Suppressor macrophage treated with lipopolysaccharide for 1 hour (primary cell): ENCODE measurements at places on chromosomes 6 and 20.

- no peak for DNase-seq
Observed at GRCh38 chr6:36061236-36061635, 33.6 kb downstream of the MAPK14 start.

DNA sequence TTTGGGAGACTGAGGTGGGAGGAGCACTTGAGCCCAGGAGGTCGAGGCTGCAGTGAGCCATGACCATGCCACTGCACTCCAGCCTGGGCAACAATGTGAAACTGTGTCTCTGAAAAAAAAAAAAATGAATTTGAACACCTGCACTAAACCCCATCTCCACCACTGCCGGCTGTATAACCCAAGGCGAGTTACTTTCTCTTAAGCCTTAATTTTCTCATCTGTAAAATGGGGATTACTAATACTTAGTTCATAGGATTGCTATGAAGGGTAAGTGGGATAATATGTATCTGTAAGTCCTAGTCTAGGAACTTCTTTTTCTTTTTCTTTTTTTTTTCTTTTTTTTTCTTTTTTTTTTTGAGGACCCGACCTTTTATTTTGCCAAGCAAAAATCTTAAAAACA, 61.5 kb downstream of the SHLD1 start:
- no peak for DNase-seq

DNA sequence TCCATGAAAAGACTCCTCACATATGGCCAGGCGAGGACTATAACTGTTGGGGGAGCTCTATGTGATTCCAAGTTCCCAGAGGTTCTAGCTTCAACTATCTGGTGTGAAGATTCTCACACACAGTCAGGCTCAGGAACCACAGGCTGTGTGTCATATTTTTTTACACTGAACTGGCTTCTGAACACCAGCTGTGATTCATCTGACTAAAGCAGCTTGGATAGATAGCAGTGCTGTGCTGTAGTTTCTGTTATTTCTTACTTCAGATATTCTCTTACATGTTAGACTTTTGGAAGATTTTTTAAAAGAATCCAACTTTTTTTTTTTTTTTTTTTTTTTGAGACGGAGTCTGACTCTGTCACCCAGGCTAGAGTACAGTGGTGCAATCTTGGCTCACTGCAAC, 140.7 kb upstream of the MCHR2 start:
- no peak for DNase-seq

DNA sequence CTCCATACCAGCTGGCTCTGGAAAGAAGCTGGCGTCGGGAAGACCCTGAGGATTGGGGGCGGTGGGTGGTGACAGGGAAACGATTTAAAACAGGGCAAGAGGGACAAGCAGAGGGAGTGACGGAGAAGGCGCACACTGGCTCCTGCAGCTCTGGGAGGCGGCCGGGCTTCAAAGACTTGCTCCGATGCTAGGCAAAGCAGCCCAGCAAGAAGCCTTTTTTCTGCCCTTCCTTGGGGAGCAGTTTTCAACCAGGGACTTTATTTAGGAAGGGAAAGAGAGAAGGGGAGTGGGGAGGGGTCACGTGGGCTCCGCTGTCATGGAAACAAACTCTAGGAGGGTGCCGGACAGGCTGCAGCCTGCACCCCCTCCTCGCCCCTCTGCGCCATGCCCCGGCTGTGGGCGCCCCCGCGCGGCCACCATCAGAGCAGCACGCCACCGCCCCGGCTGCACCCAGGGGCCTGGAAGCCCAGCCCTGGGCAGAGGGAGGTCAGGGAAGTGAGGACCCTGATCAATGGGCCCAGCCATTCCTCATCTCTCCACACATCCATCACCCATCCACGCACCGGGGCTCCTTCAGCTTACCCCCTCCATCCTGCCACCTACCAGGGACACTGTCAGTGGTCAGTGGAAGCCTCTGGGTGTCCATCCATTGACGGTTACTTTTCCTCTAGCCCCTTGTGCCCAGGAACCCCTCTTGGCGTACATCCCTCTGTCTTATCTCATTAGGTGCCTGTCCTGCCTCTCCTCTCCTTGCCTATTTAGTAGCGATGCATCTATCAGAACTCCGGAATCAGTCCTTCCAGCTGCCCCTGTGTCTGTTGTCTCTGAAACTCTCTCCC, 66.6 kb upstream of the CCDC167 start:
- DNase-seq, result peak; percentile 74

DNA sequence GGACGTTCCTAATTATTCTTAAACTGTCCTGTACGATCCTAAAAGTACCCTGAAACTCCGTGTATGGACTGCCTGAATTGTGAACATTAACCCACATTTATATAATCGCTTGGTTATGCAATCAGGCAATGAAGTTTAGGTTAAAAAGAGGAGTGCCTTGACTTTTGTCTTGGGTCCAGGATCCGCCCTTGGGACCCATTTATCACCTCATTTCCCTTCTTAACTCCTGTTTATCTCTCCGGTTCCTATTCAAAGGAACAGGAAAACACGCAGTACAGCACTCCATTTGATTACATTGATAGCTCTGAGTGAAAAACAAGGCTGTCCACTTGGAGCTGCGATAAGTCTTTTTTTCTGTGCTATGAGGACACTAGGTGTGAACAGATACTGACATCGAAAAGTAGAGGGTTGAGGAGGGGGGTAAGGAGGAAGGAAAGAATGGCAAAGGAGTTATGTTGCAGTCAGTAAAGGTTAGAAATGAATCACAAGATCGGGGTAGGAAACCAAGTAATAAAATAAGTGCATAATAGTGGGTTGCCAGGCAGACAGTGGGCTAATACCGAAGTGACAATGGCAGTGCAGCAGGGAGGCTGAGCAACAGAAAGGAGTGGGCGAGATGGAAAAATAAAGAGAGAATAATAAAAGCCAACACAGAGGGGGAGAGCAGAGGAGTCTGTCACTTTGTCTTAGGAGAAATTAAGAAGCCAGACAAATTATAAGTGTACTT, 15.9 kb upstream of the PCK1 start:
- DNase-seq, result no peak

GRCh38 chr6:159193923-159194322, 24.7 kb downstream of the FNDC1 start:
- no peak for DNase-seq

- DNase-seq, result no peak
Observed at GRCh38 chr6:38722727-38723334, 7.7 kb downstream of the DNAH8 start.

DNA sequence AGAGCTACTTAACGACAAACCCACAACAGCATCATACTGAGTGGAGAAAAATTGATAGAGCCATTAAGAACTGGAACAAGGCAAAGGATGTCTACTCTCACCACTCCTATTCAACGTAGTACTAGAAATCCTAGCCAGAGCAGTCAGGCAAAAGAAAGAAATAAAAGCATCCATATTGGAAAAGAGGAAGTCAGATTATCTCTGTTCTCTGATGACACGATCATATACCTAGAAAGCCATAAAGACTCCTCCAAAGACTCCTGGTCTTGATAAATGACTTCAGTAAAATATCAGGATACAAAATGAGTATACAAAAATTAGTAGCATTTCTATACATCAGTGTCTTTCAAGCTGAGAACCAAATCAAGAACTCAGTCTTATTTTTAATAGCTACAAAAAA, 17.0 kb upstream of the FHL5 start:
- DNase-seq, result no peak

- DNase-seq, result no peak
Observed at GRCh38 chr6:40948570-40948969, 90.5 kb downstream of the UNC5CL start.

DNA sequence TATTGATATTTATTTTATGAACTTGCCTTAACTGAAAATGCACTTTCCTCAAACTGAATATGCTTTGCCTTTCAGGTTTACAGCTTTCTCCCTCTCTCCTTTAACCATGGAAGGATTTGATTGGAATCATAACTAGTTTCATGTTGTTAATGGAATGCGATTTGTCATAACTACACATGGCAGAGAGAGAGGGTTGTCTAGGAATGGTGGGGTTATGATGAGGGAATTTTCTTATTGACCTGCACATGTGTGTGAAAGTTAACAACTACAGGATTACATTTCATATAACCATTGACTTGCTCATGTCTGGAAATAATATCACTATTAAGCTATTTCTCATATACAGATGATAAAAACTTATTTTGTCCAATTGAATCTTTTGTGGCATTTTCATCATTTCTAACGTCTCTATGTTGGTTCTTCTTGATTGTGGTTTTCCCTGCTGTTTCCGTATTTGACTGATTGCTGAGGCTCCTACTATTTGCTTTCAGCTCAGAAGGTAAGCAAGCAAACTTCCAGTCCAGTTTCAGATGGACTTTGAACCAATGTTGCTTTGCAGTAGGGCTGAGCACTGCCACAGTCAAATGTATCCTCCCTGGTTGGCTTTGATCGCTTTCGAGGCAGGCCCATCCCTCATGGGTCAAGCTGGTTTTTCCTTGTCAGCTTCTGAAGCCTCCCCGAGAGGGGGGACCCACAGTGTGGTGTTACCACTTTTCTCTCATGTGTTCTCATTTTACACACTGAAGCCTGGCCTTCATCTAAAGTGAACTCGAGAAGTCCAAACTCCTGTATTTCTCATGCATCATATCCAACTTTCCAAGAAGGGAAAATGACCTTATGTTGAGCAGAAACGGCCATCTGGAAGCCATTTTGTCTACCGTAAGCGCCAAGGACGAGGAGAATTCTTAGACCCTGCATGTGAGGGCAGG, 7.6 kb upstream of the CCN2 start:
- DNase-seq, result no peak

GRCh38 chr6:69179681-69180080, 544.6 kb downstream of the ADGRB3 start:
- no peak for DNase-seq

DNA sequence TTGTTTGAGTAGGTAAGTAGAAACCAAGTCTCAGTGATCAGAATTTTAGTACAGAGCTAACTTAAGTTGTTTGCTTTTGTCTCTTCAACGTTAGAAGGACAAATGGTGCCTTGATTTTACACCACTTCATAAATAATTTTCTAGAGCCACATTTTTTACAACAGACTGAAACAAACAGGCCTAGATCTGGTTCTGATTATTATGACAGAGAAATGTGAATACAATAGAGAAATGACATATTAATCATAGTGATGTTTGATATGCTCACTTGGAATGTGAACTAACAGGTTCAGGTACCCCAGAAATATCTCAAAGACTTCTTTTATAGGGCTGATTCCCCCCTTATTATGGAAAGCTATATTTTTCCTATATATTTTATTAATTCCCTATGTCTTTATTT, 760.6 kb downstream of the KIF16B start:
- DNase-seq, result no peak

- no peak for DNase-seq
Observed at GRCh38 chr20:47956268-47956995, 171.2 kb upstream of the SULF2 start.

- DNase-seq, result peak; percentile 16
Observed at GRCh38 chr6:28205879-28206278, 19.2 kb upstream of the ZSCAN9 start.

- DNase-seq, result peak; percentile 86
Observed at GRCh38 chr20:45344168-45344860, 3.9 kb downstream of the SDC4 start.

DNA sequence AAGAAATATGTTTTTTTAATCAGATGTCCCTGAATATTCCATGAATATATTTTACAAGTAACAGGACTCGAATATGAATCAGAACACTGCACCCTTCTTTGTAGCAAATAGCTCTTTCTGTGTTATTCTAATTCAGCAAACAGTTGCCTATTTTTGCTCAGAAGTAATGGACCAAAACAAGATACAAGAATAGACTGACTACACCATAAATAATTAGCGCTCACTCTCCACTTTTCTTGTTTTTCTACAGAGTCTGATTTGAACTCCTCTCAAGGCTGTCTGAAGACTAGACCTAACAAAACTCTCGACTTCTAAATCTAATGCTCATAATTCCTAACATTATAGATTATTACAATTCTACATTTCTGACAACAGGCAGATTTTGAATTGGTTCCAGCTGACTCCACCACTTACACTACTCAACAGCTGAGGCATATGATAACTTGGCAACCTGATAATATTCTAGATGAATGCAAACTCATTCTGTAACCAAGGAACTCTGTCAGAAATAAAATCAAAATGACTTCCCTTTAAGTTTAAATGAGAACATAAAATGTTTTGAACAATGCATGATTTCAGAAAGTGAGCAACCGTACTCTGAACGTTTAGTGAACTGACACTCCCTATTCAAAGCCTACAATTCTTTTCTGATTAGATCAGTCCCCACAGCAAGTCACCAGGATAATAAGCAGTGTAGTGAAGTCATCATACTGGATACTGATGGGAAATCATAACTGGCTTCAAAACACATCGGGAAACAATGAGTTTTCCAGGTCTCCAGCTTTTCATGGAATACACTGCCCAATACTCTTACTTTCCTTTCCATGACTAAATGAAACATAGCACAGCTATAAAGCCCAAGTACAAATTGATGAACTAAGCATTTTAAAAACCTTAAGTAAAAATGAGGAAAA, 114.2 kb upstream of the BEND6 start:
- no peak for DNase-seq

GRCh38 chr20:44832724-44833123, 22.4 kb upstream of the RIMS4 start:
- DNase-seq, result no peak

DNA sequence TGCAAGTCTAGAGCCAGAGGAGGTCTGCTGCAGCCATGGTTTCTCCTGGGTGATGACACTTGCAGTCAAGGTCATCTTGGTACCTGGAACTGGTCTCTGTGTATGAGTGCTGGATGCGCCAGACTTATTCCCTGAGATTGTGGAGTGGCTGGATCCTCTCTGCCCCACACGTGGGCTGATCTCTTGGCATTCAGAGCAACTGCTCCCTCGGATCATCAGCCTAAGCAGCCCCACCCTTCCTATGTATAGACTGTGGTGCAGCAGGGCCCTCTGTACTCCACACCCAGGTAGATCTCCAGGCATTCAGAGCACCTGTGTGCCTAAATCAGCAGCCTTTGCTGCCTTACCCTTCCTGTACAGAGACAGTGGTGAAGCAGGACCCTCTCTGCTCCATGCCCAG, 12.1 kb upstream of the CST4 start:
- no peak for DNase-seq

- no peak for DNase-seq
Observed at GRCh38 chr20:9218531-9218961, 149.7 kb downstream of the PLCB4 start.

DNA sequence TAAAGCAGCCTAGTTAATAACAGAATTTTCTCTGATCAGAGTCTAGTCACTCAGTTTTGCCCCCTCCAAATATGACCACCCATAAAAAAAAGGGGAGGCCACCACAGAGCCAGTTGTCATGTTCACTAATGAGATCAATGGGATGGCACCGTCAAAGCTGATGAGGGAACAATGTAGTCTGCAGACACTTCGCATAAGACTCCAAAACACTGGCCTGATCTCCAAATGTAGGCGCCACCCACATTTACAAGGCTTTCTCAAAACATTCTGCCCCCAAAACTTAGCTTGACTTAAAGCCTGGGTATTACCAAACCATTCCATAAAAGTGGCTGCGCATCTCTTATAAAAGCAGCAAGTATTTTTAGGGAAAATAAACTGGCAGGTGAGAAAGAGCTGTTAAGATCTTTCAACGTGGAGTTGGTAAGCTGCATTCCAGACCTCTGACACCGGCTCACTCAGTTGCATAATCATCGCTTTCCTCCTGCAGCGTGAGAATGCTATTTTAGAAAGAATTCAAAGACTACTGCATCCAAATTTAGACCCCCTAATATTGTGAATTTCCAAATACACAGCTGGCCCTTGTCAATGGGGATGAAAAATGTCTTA, 59.3 kb downstream of the TBC1D7 start:
- no peak for DNase-seq
